HepG2 (cell line): ENCODE measurements at places on chromosomes 7 and 10.

DNA sequence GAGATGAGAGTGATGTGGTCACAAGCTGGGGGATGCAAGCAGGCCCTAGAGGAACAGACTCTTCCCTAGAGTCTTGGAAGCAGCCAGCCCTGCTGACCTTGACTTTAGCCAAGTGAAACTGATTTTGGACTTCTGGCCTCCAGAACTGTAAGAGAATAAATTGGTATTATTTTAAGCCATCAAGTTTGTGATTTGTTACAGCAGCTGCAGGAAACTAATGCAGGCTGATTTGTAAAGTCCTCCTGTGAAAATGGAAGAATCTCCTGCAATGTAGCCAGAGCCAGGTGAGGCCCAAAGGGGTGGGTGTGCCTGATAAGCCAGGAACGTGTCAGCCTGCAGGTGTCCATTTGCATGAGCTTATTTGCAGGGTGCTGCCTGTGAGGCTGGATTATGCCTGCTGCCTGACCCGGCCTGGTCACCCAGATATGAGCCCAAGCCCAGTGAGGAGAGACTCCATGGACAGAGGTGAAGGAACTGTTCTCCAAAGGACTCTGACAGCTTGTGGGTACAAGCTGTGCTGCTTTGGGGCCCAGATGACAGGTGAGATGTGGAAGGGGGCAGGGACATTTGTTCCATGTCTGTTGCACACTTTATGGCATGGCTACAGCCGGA lies 24.6 kb upstream of the PLEKHA1 start:
- DNase-seq, result no peak

DNA sequence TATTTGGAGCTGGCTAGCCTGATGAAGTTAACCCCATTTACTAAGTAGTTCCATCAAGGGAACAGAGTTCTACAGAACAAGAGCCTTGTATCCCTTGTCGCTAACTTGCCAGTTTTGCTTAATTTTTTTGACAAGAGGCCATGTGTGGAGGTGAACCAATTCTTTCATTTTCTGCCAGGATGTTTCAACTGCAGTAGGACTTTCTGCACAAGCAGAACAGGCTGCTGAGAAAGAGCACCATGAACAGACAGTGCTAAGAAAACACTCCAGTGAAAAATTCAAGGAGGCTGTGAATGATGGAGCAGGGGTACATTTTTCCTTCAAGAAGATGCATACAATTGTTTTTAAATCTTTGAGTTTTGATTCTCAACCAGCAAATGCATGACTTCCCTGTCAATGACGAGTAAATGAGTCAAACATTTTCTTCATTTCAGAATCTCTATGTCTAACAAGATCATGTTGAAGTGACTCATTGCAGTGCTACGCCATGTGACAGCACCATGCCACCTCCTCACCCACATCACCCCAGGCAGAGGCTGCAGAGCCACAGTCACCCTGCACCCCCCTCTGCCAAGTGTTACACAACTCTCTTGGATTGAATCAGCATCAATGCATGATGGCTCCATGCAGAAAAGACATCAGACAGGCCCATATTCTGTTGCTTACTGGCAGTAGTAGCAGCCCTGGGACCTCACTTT lies 193.1 kb downstream of the COBL start:
- no peak for DNase-seq

- no peak for DNase-seq
Measured at GRCh38 chr10:67775279-67775678, 62.7 kb downstream of the DNAJC12 start.

DNA sequence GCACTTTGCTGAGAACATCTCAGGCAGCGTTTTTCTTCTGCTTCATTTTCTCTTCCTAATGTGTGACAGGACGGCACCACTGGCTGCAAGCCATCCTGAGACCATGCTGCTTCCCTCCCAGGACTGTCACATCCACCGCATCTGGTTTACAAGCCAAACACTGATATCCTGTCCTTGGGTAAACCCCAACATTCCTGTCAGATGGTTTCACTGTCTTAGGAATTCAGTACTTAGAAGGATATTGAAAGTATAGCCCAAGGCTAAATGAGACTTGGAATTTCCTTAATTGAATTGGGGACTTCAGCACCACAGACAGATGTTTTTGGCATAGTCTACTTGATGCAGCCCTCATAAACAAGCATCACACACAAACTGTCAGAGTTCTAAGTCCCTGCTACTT lies 74.2 kb upstream of the PLXNA4 start:
- no peak for DNase-seq

- no peak for DNase-seq
Measured at GRCh38 chr7:46468753-46469356, 547.8 kb upstream of the IGFBP3 start.

GRCh38 chr10:114021154-114021553 lies 22.5 kb upstream of the ADRB1 start:
- DNase-seq, result no peak

- DNase-seq, result no peak
Measured at GRCh38 chr10:101797403-101798059, 14.3 kb upstream of the NPM3 start.

GRCh38 chr7:33601101-33601500 lies 304.2 kb upstream of the BMPER start:
- no peak for DNase-seq
